Heart left ventricle (tissue), 16 donors: ENCODE measurements at places on chromosomes 1 and 21. TPM values are rescaled to one million over a fixed set of nuclear protein-coding genes. Genes with fewer than 3 reads are reported as not detected.

DNA sequence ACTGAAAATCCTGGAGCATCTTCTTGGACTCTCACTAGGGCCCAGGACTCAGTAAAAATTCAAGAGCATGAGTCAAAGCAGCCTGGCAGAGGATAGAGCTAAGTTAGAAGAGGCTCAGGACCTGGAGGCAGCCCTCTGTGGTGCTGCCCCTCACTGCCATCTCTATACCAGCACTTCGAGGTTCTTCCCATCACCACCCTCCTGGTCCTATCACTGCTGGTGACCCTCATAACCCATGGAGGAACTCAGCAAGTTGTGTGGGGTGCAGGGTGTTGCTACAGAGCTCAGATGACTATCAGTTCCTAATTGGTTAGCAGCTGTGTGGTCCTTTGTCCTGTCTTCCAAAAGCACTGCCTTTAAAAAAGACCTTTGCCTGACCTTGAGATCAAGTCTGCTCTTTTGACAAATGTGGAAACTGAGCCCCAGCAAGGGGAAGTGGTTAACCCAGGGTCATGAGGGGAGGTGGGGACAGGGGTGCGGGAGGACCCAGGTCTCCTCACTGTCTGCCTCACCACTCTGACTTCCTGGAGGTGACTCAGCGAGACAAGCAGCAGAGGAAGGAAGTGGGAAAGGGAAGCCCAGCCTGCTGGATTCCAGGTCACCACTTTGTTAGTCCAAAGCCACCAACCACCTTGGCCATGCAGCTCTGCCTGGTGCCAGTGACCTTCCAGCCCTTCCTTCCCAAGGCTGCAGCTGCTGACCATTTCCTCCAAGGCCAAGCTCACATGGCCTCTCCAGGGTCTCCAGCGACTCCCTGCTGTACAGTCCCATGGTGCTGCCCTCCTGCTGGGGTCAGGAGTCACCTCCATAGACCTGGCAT is 199.4 kb upstream of the EDN2 start:
- no peaks in the 10 kb centered on the region for H3K27me3 ChIP-seq
- peaks cover 42% of the 10 kb centered on the region for H3K4me1 ChIP-seq
- H3K27ac ChIP-seq: no peak overlapping the region
- no peaks in the 10 kb centered on the region for H3K36me3 ChIP-seq
- H3K4me3 ChIP-seq: no peak overlapping the region

ACOT11 gene
- polyA plus RNA-seq: 40.8 TPM

GRCh38 chr1:234734869-234735268 is 124.9 kb upstream of the IRF2BP2 start:
- H3K4me3 ChIP-seq: no peak overlapping the region
- no peak for DNase-seq
- H3K36me3 ChIP-seq: no peaks in the 10 kb centered on the region

OR2L2 gene
- polyA plus RNA-seq: not detected

DNA sequence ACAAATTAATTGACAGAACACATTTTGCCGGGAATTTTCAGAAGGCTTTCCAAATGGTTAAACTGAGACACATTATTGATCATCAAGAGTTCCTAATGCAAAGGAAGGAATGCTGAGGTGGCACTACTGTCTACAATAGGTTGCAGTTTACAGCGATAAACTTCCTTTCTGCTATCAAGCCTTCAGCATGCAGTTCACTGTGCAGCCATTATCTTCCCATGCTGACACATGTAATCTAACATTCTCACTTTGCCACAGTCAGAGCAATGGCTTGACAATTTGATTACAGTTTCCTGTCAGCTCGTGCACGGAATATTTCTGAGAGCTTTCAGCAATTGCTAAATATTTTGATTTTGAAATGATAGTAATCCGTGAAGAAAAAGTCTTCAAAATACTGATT is 166.9 kb upstream of the PRMT6 start:
- no peak for DNase-seq
- no peaks in the 10 kb centered on the region for H3K27me3 ChIP-seq
- H3K4me3 ChIP-seq: no peak overlapping the region
- H3K4me1 ChIP-seq: no peaks in the 10 kb centered on the region
- H3K27ac ChIP-seq: no peak overlapping the region
- H3K36me3 ChIP-seq: no peaks in the 10 kb centered on the region
